ENCODE measurements at places on chromosomes 1 and 21.

DNA sequence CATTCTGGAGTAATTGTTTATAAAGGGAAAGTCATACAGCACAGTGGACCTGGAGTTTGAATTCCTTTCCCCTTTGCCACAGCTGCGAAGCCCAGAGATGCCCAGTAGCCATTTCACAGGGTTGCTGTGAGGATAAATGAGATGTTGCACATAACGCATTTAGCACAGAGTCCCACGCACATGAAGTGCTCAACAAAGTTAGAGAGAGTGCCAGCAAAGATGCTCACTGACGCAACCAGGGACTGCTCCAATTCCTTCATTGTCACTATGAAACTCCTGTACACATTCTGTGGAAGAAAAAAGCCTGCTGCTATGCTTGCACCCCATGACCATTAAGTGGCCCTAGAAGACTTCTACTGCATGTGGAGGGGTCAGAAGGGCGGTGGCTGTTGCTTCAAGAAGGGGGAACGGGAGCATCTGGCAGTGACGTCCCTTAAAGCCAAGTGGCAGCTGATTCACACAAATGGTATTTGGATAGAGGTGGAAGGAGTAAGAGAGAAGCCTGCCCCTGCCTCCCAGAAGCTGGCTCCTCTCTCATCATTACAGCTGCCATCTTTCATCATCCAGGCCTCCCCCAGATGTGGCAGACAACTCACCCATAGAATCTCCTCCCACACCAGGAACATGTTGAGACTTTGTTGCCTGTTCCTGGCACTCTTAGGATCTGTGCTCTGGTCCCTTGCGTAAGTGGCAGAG lies 26.5 kb upstream of the VAV3 start:
- ATAC-seq: no peak

GRCh38 chr1:193211539-193211938 lies 25.1 kb upstream of the B3GALT2 start:
- ATAC-seq: no peak

DNA sequence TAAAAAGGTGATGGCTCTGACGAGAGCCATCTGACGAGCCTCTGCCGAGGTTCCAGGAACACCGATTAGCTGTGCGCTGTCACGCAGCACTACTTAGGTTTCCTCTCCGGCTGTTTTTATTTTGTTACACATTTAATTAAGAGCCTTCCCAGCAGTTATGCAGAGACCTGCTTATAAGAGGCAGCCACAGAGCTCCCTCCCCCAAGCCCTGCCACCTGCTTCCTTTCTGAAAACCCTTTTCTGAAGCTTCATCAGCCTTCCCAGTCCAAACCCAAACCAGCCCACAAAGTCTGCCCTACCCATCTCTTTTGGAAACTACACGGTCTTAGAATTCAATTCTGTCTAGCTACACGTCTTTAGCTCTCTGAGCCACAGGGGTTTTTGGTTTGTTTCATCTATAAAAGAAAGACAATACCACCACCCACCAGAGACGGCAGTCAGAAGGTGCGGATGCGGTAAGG lies 49.1 kb downstream of the ERI3 start:
- ATAC-seq: no peak

GRCh38 chr1:201989354-201990128 lies 7.1 kb downstream of the RNPEP start:
- ATAC-seq: no peak

GRCh38 chr1:41827991-41828570 lies 90.6 kb downstream of the HIVEP3 start:
- no peak for ATAC-seq

Measured in motor neuron (in vitro differentiated cells).